NCI-H510A treated with DMSO at 0.1 percent for 48 hours (cell line): ENCODE measurements at places on chromosomes 16 and 17.
A peak's percentile ranks its signal among the peaks of the same experiment; 100 is the strongest.

DNA sequence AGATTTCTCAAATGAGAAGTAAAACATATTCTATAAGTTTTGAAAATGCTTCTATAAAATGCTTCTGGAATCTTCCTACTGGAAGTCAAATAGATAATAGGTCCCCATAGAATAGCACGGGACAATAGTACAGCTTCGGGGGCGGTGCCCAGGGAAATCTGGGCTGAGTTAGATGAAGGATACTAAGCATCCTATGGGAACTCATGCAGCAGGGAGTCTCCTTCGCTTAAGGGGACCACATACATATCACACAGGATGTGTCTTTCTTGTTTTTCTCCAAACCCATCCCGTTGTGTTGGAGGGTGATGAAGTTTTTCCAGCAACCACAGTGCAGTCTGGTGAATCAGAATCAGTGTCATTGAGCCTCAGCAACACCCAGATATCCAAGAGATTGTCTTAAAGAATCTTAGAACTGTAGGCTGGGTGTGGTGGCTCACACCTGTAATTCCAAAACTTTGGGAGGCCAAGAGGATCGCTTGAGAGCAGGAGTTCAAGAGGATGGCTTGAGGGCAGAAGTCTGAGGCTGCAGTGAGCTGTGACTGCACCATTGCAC, 84.2 kb downstream of the PITPNC1 start:
- DNase-seq, result no peak

DNA sequence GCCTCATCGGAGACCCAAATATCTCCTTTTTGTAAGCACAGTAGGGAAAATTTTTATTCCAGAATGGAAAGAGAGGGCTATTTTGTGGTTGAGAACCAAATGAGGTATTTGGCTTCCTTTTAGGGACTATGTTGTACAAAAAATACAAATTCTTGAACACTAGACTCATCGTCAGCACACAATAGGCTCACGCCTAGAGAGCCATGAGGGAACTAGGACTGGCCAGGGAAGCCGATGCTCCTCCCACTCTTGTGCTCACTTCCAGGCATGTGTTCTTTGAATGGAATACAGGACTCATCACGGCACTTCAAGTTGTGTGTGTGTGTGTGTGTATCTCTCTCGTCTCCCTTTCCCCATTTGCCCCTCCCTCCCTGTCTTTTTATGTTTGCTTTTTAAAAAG, 17.8 kb upstream of the BLMH start:
- no peak for DNase-seq

DNA sequence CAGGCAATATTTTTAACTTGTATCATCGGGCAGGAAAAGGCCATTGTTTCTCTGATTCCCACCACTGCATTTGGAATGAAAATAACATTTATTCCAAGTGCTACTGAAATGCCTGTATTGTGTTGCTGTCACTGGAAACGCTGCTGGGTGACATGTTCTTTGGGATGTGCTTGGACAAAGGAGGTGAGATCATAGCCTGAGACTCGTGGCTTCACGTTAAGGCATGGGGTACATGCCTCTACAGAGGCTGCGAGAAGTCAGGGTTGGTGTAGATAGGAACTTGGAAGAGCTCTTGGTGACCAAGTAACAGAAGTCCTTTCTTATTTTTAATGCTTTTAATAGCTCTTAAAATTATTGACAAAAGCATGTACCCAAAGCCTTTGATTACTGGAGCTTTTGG, 58.8 kb upstream of the MAF start:
- no peak for DNase-seq

- no peak for DNase-seq
These were observed 41.3 kb downstream of the BAIAP2 start for GRCh38 chr17:81076141-81076679.

DNA sequence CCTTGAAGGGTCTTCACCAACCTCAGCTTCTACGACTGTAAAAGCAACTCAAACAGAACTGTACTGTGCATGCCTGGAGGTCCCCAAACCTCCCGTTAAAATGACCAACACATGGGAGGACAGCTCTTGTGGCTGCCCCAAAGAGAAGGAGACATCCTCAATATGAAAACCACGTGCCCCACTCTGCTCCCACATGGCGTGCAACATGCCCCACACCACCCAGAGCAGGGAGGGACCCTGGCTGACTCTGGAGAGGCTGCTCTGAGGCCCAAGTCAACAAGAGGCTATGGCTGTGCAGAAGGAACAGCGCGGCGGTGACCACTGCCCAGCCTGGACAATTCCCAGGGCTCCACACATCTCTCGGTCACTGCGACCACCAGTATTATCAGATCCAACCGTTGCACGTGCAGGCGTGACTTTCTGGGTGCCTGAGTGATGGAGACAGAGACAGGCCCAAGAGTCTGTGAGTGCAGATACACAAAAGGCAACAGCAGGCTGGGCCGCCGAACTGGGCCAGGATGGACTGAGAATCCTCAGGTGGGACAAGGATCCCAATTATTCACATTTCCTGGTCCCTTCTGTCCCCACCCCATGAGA, 1.4 kb downstream of the PLD6 start:
- DNase-seq, result no peak

GRCh38 chr16:68259007-68259825, 5.1 kb upstream of the SLC7A6 start:
- DNase-seq, result no peak

DNA sequence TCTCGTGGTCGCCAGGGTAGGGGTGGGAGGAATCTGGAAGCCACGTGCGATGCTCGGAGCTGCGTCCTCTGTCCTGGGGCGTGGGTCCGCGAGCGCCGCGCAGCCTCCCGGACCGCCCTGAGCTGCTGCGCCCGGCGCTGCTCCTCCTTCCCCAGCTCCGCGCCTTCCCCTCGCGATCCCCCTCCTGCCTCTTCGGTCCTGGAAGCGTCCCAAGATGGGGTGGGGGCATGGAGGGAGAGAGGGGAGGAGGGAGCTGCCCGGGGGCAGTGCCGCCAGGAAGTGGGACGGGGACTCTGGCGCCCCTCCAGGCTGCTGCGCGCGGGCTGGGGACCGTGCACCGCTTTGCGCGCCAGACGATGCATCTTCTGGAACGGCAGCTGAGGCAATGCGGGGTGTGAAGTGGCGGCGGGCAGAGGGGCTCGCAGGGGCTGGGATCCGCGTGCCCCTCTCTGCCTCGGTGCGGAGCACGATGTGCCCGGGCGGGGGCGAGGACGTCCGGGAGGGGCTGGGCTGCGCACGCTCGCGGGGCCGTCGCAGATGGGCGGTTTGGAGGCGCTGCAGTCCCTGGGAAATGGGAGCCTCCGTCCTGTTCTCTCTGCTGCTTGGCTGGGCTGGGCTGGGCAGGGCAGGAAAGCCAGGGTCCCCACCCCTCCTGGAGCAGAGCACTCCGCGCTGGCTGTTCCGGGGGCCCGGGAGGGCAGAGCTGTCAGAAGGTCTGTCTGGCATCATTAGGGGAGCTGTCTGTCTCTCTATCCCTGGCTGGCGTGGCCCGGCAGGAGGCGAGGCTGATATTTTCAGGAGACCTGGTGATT, 388.0 kb downstream of the SEC14L1 start:
- peak; percentile 39 for DNase-seq

DNA sequence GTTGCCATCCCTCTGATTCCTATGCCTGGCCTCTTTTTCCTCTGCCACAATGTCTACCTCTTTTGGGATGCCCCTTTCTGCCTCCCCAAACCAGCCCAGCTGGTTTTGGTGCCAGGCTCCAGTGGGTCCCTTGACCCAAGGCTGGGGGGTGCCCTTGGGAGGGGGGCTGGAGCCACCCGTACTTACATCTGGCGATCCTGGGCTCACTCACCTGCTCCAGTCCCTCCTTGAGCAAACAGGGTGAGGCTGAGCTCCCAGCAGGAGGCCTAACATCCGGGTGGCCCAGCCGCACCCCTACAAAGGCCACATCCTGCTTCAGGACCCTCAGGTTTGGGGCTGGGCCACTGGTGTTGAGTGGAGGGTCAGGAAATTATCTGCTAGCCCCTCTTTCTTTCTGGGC, 1.2 kb downstream of the ERN2 start:
- no peak for DNase-seq

DNA sequence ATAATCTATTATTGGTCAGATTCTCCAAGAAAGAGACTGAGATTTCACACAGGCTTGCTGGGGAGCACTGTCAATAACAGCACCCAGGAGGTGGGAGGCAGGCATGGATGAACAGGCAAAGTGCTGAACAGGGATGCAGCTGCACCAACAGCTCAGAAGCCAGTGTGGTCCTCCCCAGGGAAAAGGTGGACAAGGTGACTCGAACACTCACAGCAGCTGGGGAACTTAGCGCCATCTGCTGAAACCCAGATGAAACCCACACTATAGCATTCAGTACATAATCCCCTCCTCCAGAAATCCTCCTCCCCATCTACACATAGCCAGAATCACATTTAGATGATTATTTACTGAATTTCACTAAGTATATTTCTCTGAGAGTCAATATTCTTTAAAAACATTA, 255.2 kb upstream of the WSB1 start:
- DNase-seq, result no peak

DNA sequence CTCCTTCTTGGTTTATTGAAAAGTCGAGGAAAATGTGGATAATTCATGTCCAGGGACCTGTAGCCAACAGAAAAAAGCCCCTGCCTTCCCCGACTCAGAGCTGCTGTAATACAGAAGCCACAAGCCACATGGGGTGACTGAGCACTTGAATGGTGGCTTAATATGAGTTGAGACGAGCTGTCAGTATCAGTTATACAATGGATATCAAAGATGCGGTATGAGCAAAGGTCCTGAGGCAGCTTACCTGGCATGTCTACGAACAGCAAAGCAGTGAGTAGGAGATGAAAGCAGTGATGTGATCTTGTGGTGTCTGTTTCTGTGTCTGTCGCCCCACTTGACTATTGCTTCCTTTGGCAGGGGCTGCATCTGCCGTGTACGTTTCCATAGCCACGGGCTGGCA, 12.2 kb upstream of the RMI2 start:
- no peak for DNase-seq

- no peak for DNase-seq
These were observed 943 bp upstream of the COTL1 start for GRCh38 chr16:84618581-84619460.

- DNase-seq, result no peak
These were observed 139.0 kb downstream of the RAB11FIP4 start for GRCh38 chr17:31530391-31530985.

DNA sequence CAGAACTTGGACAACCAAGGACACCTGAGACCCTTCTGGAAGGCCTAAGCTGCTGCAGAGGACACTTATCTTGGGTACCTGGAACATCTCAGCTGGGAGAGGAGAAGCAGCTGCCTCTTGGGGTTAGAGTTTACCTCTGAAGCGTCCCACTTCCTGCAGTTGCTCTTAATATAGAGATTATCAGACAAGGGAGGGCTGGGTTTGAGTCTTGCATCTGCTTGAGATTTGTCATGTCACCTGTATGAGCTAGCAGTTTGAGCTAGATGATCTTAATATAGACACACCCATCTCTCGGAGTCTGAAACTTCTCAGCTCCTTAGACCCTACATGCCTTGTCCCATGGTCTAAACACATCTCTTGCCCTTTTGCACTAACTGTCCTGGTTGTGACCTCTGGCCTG, 93.1 kb upstream of the CCL1 start:
- DNase-seq, result no peak

DNA sequence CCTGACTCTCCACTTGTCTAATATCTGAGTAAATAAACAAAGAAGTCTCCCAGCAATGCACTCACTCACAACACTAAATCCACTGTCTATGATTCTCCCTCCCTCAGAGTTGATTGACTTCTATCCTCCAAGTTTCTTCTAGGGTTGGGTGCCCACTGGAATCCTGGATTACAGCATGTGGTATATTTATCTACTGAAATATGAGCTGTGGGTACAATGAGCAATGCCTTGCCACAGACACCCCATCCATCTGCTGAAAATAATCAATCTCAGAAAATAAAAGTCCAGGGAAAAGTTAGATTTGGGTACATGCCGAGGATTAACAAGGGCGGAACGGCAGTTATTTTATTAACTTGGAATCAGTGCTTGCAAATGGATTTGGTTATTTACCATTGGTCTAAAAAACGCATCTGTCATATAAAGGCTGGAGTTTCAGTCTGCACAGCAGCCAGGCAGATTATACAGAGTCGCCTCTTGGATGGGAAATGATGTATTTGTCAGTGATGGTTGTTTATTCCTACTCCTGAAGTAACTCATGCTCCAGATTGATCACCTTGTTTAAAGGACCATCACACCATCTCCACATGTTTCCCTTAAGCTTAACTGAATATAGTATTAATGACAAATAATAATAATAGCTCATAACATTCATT, 193.9 kb upstream of the SOX9 start:
- DNase-seq, result no peak

DNA sequence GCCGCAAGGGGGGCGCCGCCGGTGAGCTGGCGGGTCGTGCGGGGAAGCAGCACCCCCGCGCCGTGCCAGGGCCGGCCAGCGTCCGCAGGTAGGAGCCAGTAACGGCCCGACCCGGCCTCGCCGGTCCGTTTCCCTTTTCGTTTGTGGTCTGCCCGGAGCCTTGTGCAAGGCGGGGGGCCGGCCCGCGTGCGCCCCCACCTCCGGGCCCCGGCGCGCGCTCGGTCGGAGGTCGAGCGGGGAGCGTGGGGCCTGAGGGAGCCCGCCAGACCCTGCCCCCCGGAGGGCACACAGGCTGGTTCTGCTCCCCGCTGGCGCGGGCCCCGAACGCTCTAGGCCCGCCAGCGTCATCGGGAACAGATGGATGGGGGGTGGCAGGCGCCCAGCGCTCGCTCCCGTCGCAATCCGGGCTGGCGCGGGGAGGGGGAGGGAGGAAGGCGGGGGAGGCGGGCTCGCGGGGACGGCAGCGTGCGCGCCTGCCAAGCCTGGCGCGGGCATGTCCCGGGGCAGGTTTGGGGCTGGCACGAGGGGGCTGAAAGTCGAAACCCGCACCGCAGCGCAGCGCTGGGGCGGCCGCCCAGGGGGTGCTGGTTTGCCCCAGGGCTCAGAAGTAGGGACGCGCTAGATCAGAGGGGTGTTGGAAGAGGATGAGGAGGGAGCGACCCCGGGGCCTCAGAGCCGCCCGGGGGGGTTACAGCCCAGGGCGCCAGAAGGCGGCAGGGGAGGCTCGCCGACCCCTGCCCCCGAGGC, 1.5 kb upstream of the GSE1 start:
- peak; percentile 83 for DNase-seq

DNA sequence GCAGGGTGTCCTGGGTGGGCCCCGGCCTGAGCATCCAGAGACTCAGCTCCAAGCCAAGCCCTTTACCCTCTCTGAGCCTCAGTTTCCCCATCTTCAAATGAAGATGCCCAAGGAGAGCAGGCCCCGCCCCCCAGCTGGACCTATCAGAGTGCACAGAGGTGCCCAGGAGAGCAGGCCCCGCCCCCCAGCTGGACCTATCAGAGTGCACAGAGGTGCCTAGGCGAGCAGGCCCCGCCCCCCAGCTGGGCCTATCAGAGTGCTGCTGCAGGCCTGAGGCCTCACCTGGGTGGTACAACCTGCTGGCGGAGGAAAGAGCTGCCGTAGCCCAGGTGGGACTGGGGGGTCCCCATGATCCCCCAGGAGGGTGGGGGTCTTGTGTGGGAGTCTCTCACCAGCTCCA, 3.4 kb upstream of the SSTR5 start:
- no peak for DNase-seq
